ENCODE measurements at places on chromosomes 6 and 20.

GRCh38 chr6:53529324-53530036, 15.4 kb downstream of the GCLC start:
- no peak for DNase-seq

DNA sequence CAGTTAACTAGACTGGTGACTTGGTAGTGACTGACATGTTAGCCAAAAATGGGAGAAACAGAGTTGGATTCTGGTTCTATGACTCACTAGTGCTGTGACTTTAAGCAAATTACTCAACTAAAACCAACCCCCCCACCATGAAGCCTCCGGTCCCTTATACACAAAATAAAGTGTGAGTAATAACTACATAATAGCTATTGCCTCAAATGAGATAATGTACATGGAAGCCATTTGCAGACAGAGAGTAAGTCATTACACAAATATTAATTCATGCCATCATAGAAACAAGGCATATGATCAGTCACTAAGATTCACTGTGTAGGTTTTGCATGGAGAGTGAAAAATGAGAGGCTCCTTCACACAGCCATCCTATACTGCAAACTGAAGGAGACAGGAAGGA, 111.9 kb downstream of the HIVEP2 start:
- DNase-seq: no peak

- DNase-seq: no peak
Measured at GRCh38 chr6:5135788-5136376, 50.7 kb downstream of the PPP1R3G start.

GRCh38 chr6:132816660-132817059, 2.3 kb downstream of the RPS12 start:
- no peak for DNase-seq

GRCh38 chr20:4674672-4675071, 47.0 kb upstream of the PRND start:
- no peak for DNase-seq

GRCh38 chr6:69792292-69792691, 4.5 kb downstream of the LMBRD1 start:
- no peak for DNase-seq

GRCh38 chr20:11880680-11881079, 37.0 kb upstream of the BTBD3 start:
- DNase-seq: no peak

DNA sequence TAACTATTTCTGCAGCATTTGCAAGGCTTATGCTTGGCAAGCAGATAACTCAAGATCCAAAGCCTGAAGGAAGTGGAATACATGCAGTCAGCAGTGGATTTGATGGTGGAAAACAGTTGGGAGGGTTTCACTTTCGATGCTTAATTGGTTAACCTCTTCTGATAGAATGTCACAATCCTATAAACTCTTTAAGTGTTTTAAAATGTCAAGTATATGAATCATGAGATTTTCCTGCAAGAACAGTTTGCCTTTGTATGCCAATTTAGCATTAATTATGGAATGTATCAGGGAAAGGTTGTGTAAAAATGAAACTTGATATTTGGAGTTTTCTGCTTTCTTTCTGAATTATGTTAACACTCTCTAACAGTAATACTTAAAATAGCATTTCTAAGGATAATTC, 36.6 kb downstream of the NKX2-4 start:
- no peak for DNase-seq
